ENCODE measurements at places on chromosomes 5 and 9.
A peak's percentile ranks its signal among the peaks of the same experiment; 100 is the strongest.

- DNase-seq = no peak
Observed at GRCh38 chr5:138240650-138241385, 27.7 kb upstream of the CDC23 start.

DNA sequence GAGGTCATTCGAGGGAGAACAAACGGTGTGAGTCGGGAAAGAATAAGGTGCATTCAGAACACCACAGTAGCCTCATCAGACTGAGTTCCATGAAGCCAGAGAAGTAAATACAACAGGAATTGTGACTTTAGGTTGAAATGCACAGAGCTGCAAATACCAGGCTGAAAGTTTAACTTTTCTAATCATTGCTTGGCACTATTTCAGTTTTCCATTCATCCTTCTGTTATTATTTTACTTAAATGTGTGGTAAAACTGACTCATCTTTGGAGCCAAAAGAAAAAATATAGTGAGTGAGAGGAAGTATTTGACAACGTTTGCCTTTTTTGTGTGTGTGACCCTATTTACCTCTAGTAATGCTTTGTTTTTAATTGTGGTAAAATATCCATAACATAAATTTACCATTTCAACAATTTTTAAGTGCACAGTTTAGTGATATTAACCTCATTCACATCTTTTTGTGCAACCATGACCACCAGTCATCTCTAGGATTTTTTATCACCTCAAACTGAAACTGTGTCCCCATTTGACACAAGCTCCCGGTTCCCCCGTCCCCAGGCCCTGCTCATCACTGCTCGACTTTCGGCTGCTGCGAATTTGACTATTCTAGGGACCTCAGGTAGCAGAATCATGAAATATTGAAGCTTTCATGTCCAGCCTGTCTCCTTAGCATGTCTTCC is 166.8 kb downstream of the HSD17B3 start:
- no peak for DNase-seq

GRCh38 chr5:127256886-127257597 is 33.6 kb upstream of the MEGF10 start:
- no peak for DNase-seq

DNA sequence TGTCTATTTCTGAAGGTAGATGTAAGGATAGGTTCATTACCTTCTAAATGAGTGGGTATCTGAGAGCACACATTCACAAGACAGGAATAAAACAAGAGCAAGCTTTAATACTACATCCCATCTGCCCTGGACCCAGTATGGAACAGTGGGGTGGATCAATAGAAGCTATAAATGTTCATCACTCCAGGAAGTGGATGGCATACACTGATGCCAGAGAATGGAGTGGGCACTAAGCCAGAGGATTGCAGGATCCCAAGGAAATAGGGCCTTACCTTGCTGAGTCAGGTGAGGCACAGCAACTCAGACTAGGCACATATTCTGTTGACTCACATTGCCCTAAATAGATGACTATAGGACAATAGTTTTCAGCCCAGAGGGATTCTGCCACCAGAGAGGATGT is 21.3 kb upstream of the COX7C start:
- DNase-seq = no peak

DNA sequence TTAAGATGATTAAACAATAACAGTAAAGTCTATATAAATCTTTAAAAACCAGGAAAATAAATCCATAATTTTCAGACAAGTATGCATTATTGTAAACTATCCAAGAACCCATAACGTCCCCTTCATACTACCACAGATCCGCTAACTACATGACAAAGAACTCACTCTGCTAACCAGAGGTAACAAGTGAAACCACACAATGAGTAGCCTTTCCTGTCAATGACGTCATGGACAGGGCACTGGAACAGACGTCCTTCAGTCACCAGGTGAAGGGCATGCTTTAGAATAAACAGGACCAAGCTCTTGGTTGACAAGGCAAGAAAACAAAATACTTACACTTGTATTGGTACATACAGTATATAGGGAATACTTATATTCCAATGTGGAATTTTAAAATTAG is 45.2 kb downstream of the RNF130 start:
- DNase-seq = no peak

GRCh38 chr5:151578326-151579025 is 12.7 kb downstream of the FAT2 start:
- DNase-seq = no peak

DNA sequence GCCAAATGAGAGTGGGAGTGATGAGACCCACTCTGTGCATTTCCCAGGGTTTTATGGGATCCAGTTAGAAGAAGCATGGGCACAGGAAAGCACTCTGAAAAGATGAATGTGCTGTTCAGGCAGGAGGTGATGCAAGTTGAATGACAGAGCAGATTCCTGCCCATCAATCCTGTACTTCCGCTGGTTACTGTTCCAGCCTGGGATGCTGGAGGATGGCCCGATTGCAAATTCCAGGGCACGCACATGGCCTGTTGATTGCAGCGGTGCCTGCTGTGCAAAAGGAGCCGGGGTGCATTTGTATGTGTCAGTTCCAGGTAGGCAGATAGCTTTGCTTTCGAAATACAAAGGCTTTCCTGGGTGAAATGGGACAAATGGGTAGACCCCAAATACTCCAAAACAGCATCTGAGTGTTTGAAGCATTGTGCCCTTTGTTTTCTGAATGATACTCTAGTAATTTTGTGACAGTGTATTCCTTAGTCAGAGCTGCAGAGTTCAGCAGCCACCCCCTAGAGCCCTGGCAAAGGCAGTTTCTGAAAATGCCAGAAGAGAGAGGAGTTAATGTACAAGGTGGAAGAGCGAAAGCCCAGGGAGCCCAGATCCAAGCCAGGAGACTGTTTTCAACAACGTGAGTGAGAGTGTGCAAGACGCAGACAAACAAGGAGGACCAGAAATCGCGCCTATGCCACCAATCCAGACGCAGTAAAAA is 454.2 kb upstream of the CLINT1 start:
- DNase-seq = no peak

- no peak for DNase-seq
Observed at GRCh38 chr9:14437354-14438231, 123.7 kb upstream of the NFIB start.

- no peak for DNase-seq
Observed at GRCh38 chr9:136192289-136193126, 12.4 kb downstream of the LHX3 start.

- no peak for DNase-seq
Observed at GRCh38 chr5:170546282-170546681, 42.5 kb downstream of the KCNIP1 start.

GRCh38 chr9:99752417-99753109 is 69.1 kb upstream of the NR4A3 start:
- DNase-seq = no peak

GRCh38 chr5:106649031-106649430 is 1021.7 kb downstream of the EFNA5 start:
- no peak for DNase-seq

- DNase-seq = no peak
Observed at GRCh38 chr5:123181394-123181801, 92.4 kb downstream of the PRDM6 start.

DNA sequence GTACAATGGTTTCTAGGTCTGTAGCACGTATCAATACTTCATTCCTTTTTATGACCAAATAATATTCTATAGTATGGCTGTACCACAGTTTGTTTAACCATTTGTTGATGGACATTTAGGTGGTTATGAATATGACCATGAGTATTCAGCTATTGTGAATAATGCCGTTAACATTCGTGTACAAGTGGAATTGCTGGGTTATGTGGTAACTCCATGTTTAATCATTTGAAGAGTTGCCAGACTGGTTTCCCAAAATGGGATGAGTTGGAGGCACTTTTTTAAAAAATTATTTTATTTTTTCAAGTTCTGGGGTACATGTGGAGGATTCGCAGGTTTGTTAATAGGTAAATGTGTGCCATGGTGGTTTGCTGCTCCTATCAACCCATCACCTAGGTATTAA is 4.6 kb downstream of the SNX2 start:
- DNase-seq = no peak

DNA sequence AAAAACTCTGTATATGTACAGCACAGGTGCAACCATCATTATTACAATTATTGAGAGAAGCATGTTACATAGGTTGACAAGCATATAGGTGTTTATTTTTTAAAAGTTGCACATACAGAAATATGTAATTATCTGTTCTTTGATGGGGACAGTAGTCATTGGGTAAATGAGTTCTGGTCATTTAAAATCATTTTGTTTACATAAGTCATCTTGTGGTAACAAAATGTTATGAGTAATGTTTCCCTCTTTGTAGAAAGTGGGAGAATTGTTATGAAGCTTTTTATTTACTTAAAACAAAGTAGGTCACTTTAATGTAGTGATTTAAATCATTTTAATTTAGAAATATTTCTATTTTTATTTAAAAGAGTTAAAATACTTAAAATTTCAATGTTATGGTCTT is 33.8 kb upstream of the FBXL17 start:
- DNase-seq = no peak

DNA sequence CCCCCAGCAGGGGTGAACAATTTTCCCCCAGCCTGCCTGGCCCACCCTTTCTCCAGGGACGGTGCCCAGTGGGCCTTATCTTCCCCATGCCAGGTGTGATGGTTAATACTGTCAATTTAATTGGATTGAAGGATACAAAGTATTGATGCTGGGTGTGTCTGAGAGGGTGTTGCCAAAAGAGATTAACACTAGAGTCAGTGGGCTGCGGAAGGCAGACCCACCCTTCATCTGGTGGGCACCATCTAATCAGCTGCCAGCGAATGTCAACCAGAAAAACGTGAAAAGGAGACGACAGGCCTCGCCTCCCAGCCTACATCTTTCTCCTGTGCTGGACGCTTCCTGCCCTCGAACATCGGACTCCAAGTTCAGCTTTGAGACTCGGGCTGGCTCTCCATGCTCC is 5.6 kb upstream of the FUT7 start:
- DNase-seq = no peak

GRCh38 chr9:136576269-136576626 is 30.4 kb upstream of the NOTCH1 start:
- no peak for DNase-seq

DNA sequence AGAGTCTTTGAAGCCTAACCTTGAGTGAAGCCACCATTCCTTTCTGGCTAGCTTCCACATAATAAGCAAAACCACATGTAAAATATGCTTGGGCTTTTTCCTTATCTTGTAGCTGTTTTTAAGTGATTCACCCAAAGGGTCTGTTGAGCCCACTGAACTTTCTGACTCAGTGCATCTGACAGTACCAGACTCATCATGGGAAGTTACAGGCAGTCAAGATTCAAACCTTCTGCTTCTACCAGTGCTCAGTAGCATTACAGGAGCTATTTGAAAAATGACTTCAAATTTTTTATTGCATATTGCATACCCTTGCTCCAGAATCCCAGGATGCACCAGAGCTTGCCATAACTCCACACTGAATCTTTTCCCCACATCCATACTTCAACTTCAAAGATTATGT is 87.5 kb upstream of the PTPRD start:
- no peak for DNase-seq

DNA sequence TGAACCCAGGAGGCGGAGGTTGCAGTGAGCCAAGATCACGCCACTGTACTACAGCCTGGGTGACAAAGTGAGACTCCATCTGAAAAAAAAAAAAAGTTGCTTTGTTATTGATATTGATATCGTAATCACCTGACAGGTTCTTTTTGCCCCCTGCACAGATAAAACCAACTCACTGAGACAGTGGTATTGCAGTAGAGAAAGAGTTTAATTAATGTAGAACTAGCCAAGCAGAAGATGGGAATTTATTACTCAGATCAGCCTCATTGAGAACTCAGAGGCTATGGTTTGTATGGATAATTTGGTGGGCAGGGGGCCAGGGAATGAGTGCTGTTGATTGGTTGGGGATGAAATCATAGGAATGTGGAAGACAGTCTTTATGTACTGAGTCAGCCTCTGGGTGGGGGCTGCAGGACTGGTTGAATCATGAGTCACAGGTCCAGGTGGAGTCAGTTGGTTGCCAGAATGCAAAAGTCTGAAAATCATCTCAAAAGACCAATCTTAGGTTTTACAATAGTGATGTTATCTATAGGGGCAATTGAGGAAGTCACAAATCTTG is 35.8 kb upstream of the MEGF10 start:
- DNase-seq = no peak

- no peak for DNase-seq
Observed at GRCh38 chr5:172556262-172556661, 84.8 kb upstream of the NEURL1B start.

DNA sequence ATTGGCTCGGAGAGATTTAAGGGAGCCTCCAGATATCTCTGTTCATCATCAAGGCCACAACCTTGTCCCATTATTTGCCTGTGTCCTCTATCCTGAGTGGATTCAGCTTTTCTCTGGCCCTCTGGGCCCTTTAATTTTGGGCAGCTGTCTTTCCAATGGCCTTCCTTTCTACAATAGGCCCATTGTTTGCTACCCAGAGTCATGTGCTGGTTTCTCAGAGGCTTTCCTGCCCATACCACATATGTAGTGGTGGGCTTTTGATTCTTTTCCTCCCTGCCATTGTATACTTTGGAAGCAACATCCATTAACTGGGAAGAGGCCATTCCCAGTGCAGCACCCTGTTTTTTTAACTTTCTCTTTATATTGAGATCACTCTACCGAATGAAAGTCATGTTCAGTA is 233.9 kb upstream of the SGCD start:
- DNase-seq = no peak

GRCh38 chr9:108441726-108442125 is 414.1 kb downstream of the ACTL7B start:
- no peak for DNase-seq

DNA sequence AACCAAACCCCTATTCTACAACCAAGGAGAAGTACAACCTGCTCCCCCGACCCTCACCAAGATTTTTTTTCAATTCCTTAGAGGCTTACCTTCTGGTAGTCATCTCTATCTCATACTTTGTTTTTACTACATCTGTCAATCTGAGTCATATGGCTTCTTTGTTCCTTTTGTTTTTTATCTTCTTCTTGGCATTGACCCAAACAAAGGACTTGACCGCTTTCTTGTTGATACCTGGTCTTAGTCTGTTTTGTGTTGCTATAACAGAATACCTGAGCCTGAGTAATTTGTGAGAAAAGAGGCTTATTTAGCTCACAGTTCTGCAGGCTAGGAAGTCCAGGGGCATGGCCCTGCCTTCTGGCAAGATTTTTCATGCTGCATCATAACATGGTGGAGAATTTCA is 352.7 kb downstream of the MLLT3 start:
- DNase-seq = no peak

GRCh38 chr5:95763941-95764340 is 32.8 kb downstream of the RHOBTB3 start:
- DNase-seq = no peak

DNA sequence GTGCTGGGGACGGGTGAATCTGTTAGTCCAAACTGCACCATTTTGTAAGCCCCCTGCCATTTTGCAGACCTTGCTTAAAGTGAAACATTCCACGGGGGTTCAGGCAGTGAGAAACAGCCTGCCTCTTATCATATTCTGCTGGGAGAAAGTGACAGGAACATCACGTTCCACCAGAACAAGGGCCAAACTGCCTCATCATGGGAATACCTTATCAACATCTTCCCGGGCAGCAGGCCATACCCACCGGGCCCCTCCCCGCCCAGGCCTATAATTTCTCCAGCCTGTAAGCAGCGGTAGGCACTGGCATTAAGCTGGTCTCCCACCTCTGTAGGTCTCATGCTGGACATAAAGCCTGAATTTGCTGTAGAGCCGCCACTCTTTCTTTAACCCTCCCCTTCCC is 1.5 kb upstream of the CFAP77 start:
- DNase-seq = no peak

- peak; percentile 71 for DNase-seq
Observed at GRCh38 chr5:172110921-172111851, 76.8 kb downstream of the STK10 start.
